ENCODE measurements at places on chromosomes 16 and 17.

- no peak for DNase-seq
These were observed 73.3 kb downstream of the ABCC12 start for GRCh38 chr16:48082516-48082915.

DNA sequence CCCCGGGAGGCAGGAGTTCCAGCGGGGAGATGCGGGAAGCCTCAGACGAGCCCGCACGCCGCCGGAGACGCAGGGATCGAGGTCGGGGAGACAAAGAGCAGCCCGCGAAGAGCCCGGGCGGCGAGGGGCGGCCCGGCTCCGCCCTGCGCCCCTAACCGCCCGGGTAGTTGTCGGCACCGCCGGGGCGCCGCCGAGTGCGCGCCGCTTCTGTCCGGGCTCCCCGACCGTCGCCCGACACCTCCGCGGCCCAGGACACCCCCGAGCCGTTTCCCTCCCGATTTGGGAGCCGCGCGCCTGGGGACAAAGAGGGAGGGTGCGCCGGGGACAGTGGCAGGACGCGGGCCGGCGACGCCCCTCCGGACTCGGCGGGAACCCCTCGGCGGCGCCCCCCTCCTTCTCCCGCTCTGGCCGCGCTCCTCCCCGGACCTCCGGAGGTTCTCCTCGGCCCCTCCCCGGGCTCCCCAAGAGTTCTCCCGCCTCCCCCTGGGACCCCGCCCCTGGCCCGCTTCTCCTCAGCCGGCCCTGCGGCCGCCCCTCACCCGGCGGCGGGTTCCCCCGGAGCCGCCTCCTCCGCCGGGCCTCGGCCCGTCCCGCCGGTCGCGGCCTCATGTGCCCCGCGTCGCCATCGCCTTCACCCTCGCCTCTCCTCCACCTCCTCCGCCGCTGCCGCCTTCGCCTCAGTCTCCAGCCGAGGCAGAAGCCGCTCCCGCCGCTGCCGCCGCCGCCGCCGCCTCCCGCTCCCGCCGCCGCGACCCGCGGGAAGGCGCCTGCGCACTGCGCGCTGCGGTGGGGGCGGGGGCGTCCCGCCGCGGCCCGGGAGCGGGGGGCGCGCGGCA lies at the start of gene GJC1:
TSS of gene GJC1 (minus strand) at position 765 of the 836 bp plus-strand sequence. CDS start 24,470 bp downstream, outside the sequence.
- no peak for DNase-seq

DNA sequence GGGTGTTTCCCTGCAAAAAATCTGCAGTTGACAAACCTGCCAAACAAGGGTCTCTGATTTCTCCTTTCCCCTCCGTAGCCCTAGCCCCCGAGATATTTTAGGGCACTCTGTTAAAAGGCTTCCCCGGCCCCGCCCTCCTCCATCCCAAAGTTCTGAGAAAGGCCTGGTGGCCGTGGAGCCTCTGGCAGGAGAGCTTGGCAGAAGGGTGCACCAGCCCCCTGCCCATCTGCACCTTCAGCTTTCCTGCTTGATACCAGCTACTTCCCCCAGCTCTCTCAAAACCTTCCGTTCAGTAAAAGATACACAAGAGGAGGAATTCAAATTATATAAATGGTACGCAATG lies 711 bp upstream of the CANT1 start:
- DNase-seq: no peak

DNA sequence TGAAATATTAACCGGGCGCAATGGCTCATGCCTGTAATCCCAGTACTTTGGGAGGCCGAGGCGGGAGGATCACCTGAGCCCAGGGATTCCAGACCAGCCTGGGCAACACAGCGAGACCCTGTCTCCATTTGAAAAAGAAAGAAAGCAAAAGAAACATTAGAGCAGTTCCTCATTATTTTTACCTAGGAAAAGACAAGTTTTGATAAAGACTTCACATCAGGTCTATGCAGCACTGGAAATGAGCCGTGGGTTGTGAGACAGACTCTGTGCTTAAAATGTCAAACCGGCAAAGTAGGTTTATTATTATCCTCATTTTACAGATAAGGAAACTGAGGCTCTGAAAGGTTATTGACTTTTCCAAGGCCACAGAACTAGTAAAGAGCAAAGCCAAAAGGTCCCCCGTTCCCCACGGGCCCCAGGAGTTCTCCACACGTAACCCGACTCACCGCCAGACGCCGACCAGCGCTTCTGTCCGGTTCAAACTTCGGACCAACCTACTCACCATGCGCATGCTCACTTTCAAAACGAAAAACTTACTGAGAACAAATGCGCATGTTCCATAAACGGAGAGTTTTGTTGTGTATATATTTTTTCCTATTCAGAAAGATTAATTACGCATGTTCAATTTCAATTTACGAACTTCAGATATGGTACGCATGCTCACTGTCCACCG lies 356 bp downstream of the TUBD1 start:
- no peak for DNase-seq

DNA sequence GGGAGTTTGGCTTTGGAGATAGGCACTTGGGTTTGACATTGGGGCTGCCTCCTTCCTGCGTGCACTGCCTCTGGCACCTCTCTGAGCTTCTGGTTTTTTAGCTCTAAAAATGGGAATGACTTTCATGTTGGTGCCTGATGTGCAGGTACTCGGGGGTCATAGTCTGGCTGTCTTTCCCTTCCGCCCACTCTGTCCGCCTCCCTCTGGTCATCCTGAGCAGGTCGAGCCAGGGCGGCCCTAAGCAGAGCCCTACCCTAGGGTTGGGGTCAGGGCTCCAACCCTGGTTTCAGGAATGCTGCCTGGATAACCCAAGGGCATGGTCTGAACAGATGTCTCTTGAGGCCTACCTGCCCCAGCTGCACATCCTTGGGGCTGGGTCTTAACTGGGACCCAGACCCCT lies 64.8 kb downstream of the CMIP start:
- DNase-seq: no peak

DNA sequence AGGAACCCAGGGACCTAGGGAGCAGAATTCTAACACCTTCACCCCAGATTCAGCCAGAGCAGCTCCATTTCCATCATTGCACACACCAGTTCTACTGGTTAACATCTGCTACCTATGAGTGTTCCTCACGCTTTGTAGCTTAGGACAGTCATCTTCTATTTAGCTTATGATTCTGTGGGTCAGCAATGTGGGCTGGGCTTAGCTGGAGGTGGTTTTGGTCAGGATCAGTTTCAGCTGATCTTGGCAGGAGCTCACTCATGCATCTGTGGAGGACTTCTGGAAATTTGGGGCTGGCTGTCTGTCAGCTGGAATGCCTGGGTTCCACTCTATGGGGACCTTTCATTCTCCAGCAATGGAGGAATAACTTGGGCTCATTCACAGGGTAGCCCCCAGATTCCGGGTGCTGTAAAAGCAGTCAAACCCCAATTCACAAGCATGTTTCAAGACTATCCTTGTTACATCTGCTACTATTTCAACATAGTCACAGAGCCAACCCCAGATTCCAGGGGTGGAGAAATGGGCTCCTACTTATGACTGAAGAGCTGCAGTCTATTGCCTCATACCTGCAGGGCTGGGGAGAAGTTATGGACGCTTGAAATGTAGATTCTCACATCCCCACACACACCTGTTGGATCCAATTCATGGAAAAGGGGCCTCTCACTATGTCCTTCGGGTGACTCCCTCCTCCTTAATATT lies 3.4 kb upstream of the HP start:
- DNase-seq: no peak

GRCh38 chr17:56896968-56897359 lies 16.9 kb downstream of the TRIM25 start:
- DNase-seq: no peak

DNA sequence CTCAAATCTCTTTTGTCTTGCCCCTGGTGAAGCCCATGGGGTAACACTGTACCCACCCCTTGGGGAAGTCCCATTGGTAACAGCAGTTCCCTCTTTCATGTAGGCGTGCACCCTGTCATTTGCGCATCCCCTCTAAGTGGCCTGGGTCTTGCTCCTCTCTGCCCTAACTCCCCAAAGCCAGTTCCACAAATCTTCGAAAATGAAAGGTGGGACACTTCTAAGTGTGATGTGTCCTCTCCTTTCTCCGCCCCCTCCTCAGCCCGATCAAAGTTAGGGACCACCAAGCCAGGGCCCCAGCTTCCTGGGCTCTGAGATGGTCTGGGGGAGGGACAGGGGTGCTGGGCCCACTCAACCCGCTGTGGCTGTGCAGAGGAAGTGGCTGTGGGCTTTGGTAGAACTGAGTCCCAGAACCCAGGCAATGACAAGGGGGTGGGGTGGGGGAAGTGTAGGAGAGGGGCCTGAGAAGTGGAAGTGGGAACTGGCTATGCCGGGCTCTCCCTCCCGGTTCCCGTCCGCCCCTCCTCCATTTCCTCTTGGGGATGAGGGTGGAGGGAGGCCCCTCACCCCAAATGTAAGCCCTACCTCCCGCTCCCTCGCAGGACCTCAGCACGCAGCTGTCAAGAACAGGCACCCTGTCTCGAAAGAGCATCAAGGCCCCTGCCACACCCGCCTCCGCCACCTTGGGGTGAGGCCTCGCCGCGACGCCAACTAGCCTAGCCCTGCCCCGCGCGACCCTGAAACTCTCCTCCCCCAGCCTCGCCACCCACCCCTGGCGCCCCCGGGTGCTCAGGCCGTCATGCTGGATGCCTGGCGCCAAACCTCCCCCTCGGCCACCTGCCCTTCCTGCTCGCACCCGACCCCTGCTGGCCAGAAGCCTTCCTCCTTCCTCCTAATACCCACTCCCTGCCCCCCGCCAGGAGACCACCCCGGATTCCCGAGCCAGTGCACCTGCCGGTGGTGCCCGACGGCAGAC lies 8.7 kb downstream of the ABI3 start:
- DNase-seq: no peak

- DNase-seq: no peak
These were observed 131.9 kb upstream of the SHISA6 start for GRCh38 chr17:11109106-11109505.

GRCh38 chr16:79213214-79213613 lies 387.3 kb downstream of the MAF start:
- DNase-seq: no peak

- no peak for DNase-seq
These were observed 161.4 kb downstream of the SDK2 start for GRCh38 chr17:73482894-73483293.

GRCh38 chr17:72506773-72507172 lies 386.0 kb downstream of the SOX9 start:
- no peak for DNase-seq

Data from T-helper 1 cell (primary cell).